NCI-H1048 (cell line): ENCODE measurements at places on chromosomes 11 and 22.

GRCh38 chr11:119772641-119773415, 43.8 kb upstream of the NECTIN1 start:
- no peak for DNase-seq

GRCh38 chr11:14544611-14545010, 24.4 kb upstream of the PSMA1 start:
- DNase-seq, result no peak

DNA sequence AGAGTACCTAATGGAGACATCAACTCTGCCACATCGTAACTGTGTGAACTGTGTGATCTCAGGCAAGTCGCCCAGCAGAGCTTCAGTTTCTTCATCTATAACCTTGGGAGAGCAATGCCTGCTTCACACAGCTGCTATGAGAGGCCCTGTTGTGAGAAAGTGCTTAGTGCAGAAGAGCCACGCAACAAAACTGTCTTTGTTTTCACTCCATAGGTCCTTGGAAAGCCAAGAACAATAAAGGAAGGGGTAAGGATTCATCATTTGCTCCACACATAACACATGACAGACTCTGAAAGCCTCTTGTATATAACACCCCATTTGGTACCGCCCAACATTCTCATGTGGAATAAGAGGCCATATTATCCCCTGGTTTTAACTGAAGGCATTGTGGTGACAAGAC, 231.9 kb upstream of the ISX start:
- no peak for DNase-seq

DNA sequence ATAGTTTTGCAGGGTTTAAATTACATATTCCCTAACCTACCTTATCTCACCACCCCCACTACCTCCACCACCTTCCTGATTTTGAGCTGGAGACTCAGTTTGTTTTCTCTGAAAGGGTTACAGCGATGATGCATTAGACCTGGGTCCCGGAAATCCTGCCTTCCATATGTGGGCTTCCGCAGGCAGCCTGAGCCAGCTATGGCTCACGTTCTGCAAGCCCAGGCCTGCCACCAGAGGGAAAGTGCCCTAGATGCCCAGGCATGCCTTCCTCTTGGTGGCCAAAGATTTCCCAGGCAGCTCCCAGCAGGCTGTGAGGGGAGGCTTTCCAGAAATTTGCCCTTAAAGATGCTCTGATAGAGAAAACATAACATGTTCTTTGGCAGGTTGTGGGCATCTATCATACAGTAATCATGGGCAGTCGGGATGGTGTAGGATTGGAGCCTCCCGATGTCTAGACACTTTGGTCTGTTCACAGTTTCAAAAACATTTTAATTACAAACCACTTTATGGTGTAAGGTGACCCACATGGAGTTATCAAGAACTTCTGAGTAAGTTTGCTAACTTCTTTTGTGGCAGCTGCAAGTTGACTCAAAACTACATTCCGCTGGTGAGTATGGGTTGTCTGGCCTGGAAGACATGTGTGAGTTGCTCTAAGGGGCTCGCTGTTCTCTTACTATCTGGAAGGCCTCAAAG, 79.3 kb downstream of the MICAL2 start:
- DNase-seq, result no peak

- DNase-seq, result no peak
Observed at GRCh38 chr11:19164230-19164855, 37.4 kb downstream of the CSRP3 start.

GRCh38 chr11:104043678-104044239, 7.3 kb downstream of the DDI1 start:
- no peak for DNase-seq

- no peak for DNase-seq
Observed at GRCh38 chr11:130533113-130533798, 84.8 kb downstream of the ADAMTS15 start.

DNA sequence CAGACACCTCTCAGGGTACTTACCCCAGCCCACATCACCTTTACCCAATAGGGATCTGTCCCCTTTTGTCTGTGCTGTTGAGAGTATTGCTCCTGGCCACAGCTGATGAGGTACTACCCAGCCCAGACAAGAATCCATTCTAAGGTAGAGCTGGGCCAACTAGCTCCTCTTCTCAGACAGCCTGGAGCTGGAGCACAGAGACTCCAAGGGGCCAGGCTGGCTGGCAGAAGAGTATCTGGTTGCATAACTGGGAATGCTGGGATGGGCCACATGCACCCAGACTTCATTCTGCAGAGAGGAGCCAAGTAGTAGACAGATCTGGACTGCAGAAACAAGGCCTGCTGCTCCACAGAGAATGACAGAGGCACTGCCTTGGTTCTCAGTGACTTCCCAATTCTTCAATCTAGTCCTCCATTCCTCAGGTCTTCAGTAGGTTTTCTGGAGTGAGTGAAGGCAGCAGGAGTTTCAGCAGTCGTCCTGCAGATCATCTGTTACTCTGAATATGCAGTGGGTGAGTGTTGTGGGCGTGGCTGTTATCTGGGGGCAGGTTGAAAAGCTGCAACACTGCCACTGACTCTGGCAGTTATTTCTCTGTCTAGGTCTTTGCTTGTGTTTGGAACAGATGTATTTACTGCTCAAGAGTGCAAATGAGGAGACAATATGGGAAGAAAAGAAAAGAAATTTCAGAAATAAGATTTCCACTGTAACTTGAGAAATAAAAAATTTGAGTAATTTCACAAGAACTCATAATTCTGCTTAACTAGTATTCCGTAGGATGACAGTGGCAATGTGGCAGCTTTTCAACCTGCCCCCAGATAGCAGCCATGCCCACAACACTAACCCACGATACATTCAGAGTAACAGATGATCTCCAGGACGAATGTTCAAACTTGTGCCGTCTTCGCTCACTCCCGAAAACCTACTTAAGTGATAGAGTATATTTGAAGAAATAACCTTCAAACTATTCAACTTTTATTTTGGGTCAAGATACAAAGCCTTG, 34.9 kb downstream of the MAPK1 start:
- DNase-seq, result no peak

GRCh38 chr11:57150454-57150917, 31.3 kb upstream of the LRRC55 start:
- no peak for DNase-seq

- DNase-seq, result no peak
Observed at GRCh38 chr11:60970890-60971289, 590 bp upstream of the CD6 start.

GRCh38 chr11:64790205-64791095, 12.1 kb upstream of the SF1 start:
- no peak for DNase-seq

DNA sequence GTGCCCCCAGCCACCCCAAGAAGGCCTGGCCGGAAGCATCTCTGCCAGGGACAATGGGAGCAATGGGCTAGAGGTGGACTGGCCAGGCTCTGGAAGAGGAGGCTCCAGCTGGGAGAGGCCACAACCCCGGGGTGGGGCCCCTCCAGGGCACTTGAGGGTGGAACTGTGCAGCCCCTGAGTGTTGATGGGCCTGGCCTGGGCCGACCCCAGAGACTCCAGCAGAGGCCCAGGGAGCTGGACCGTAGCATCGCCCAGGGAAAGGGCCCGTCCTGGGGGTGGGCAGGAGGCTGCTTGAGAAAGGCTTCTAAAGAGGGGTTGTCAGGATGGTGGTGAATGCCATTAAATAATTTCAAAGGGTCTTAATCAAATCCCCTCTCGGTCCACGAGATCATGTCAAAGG, 30.4 kb downstream of the CDKN1C start:
- DNase-seq, result no peak
